Kasumi-1 (cell line): ENCODE measurements at places on chromosomes 16 and 17.

DNA sequence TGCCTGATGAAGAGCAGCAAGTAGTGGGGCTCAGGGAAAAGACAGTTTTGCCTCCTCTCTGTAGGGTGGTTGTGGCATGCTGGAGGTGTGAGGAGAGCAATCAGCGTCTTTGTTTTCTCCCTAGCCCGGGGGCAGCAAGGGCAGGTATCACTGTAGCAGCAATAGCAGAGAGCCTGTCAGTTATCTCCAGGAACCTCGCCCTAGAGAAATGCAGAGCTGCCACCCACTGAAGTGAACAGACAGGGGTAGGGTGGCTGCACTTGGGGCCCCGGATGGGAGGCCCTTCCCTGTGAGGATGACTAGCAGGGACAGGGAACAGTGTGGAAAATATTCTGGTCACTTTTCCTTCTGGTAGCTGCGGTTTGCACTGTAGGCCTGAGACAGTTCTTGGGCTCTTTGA is 886.5 kb downstream of the CDH8 start:
- no peak for DNase-seq

GRCh38 chr17:70050931-70051330 is 24.1 kb upstream of the KCNJ16 start:
- no peak for DNase-seq

- DNase-seq, result no peak
Measured at GRCh38 chr17:57447990-57448758, 191.9 kb downstream of the MSI2 start.

DNA sequence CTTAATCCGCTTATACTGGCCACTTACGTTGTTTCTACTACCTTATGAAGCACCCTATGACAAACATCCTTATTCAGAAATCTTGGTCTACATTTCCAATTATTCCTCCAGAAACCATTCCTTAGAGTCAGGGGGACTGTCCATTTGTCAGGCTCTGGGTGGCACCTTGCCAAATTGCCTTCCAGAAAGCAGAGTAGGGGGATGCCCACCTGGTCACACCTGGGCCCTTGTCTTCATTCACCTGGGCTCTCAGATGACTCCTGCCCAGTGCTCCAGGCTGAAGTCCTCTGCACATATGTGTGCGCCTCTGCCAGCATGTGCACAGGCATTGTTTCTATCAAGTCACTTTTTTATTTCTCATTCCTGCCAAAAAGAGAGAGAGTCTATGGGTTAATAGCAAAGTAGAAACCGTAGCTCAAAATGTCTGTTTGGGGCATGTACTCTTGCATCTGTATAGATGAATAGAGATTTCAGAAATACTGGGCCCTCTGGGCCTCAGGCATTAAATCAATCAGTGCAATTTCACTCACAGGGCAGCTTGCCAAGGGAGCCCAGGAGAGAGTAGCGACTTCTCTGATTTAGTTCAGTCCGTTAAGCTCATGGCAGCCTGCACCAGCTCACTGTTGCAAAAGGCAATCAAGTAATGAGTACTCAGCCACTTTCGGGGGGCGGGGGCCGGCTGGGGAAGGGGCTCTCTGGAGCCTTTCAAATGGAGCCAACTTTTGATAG is 104.7 kb downstream of the SOCS1 start:
- no peak for DNase-seq

- DNase-seq, result peak; percentile 55
Measured at GRCh38 chr17:62652251-62653001, 25.0 kb downstream of the MRC2 start.

DNA sequence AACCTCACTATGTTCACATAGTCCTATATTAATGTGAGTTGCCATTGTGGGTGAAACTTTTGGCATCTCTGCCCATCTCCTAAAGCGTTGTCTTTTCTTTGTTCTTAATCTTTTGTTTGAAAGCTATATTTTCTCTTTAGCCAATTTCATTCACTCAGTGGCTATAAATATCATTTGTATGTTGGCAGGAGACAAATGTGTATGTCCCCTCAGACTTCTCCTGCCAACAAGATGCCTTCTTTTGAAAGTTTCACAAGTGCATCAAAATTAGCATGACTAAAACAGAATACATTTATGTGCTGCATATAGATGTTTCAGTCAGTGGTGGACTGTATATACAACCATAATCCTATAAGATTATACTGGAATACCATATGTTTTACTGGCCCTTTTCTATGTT is 109.0 kb downstream of the CA10 start:
- DNase-seq, result no peak

DNA sequence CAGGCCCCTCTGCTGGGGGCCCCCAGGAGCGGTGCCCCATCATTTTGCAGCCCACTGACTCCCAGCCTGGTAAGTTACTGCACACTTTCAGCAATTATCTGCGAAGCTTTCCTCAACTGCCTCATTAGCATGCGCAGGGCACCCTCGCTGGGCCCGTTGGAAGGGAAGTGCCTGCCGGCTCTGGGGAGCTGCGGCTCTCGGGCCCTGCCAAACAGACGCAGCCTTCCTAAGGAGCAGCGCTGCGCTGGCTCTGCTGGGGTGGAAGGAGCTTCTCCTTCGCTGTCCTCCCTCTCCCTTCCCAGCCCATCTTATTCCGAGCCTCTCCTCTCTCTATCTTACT is 71.0 kb downstream of the RBBP6 start:
- no peak for DNase-seq

DNA sequence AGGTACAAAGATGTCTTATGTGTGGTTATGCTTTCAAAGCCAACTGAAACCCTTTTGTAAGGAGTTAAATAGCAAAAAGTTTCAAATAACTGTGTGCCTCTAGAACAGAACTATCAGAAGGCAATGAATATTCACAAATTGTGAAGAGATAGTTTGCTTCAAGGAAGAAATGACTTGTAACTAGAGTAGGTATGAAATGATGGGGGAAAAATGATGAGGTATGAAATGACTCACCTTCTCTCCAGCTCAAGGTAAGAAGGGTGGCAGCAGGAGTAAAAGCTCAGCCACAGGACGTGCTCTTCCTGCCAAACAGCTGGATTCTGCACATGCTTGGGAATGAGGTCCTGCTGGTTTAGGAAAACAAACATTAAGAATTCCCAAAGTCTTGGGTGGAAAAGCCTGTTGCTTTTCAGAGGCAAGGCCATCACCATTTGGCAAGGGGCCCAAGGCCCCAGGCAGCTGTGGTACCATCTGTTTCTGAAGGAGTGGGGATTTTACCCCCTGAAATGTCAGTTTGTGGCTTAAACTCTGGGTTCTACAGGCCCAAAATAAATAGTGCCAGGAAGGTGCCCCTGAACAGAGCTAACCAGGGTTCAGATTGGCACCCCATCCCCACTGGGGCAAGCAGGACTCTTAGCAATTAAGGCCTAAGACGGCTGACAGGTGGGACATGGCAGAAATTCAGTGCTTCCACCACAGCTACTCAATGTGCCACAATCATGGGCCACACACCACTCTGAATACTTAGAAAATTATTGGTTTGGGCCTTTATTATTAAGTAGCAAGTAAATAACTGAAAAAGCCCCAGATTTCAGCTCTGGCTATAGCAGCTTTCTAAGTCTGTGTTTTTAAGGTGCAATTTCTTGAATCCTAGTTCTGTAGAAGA is 13.3 kb downstream of the HERPUD1 start:
- no peak for DNase-seq

DNA sequence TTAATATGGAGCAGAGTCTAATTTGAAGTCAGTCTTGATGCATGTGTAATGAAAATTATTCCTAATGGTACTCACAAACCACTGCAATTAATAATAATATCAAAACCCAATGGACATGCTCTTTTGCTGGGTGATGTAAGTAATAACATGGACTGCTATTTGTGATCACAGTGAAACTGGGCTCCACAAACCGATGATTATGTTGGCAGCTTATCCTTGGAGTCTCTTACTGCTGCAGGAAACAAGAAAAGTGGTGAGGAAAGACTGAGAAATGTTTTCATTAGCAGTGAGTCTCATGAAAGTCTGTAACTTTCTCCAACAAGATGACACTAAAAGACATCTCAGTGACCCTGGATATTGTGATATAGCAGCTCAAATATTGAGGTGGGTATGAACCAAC is 45.2 kb downstream of the TMEM100 start:
- DNase-seq, result no peak

- no peak for DNase-seq
Measured at GRCh38 chr17:73588301-73588846, 55.9 kb downstream of the SDK2 start.

DNA sequence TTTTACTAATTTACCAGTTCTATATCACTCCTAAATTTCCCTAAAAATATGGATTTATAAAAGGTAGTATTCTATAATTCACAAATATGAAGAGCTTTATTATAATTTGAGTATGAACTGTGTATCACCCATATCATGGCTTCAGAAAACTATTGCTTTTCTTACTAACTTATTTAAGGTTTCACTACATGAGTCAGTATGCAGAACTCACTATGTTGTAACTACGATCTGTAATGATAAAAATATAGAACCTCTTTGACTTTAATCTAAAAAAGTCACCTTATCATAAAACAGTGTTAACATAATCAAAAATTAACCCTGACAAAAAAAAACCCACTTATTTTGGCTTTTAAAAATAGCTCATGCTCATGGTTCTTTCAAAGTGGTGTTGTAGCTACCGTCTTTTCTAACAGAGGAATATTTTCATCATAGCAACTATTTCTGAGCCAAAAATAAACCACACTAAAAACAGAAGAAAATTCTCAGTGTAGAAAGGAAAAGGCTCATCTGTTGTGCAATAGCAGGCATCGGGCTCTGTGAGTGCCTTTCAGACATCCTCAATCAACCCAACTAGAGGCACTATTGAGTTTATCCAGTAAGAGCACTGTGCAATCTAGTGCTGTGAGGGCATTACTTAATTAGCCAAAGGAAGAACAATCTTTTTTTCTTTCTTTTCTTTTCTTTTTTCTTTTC is 42.1 kb downstream of the ITGAM start:
- peak; percentile 89 for DNase-seq

DNA sequence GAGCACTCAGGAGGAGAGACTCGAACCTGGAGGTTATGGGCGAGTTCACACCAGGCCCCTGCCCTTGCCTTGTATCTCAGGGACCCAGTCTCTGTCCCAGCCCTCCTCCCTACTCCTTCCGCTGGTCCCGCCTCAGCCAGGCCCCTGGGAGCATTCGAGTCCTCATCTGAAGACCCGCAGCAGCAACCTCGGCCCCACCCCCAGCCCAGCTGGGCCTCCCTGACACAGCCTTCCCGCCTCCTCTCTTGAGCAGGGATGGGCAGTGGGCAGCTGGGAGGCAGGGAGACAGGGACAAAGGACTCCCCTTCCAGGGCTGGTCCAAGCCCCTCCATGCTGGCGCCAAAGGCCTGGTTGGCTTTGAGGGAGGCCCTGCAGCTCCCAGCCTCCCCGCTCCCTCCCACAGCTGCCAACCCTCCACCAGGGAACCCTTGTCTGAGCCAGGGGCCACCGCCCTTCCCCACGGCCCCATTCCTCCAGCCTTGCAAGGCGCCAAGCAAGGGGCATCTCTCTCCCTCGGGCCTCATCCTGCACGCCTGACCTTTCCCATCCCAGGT is 15.4 kb upstream of the ZC3H18 start:
- no peak for DNase-seq

DNA sequence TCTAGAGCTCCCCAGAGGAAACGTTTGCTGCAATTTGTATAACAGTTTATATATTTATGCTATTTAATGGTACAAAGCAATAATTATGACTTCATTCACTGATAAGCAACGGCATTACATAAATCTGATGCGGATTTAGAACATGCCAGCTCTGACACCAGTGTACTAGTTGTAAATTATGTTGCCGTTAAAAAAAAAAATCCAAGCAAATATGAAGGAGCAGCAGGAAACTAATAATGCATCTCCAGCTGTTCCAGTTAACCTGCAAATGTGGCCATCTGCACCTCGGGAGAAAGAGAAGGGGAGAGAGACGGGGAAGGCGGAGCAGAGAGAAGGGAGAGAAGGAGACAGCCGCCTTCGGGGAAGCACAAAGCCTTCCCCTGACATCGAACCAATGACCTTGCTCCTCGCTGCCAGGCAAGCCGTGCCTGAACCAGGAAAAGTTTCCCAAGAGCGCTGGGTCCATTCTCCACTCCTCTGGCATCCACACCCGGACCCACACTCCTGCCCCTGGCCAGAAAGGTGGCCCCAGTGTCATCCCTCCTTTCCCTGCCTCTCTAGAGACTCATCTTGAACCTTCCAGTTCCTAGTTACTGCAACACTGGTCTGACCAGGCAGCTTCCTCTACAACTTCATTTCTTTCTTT is 174.8 kb downstream of the C16orf78 start:
- no peak for DNase-seq

- DNase-seq, result no peak
Measured at GRCh38 chr16:81535679-81536360, 91.2 kb downstream of the CMIP start.

- peak; percentile 18 for DNase-seq
Measured at GRCh38 chr17:34542700-34543336, 36.6 kb upstream of the TMEM132E start.

DNA sequence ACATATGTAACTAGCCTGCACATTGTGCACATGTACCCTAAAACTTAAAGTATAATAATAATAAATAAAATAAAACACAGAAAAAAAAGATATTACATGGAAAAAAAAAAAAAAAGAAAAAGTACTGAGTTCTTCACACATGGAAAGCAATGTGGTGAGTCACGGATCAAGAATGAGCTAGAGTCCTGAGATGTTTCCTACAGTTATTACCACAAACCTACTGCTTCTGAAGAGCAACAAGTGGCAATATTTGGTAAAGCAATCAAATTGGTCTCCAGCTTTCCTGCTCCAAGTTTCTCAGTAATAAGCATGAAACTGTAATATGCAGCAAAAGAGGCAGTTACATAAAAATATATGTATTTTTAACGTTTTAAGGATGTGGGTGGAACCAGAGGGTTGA is 223.3 kb upstream of the SALL1 start:
- no peak for DNase-seq

DNA sequence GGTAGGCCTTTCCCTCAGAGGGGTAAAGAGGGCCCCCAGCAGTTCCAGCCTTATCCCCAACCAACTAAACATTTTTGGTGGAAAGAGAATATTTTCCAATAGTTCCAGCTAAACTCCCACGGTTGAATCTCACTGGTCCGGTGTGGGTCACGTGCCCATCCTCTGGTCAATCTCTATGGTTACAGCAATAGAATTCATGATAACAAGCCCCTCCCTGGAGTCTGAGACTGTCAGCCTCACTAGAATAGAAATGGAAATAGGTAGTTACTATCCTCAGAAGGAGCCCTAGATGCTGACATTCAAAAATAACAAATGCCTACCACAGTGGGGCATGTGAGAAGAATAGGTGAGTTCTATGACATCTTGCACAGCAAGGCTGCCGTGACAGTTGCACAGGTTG is 37.5 kb upstream of the LITAF start:
- DNase-seq, result no peak

GRCh38 chr17:81923302-81924260 is 4.0 kb downstream of the MAFG start:
- peak; percentile 95 for DNase-seq

DNA sequence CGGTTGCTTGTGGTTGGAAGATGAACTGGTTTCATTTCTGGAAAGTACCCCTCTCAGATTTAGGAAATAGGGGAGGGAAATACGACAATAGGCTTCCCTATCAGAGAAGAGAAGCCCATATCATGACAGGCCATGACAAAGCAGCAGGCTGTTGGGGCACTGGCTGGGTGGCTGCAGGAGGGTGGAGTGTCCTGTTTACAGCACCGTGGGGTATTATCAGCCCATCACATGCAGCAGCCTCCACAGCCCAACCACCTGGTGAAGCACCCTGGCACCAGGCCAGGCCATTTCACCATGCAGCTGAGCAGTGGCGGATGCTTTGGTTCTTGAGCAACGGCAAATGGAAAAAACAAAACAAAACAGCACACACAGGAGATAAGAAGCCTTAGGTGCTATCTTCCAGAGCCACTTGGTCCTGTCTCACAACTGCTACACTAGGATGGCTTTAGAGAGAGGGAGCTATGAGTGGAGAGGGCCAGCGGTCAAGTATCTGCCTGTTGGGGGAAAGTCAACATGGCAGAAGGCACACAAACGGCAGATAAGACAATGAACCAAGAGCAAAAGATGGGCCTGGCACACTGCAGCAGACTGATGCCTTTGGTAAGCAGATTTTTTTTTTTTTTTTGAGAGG is 24.2 kb downstream of the FAM117A start:
- peak; percentile 78 for DNase-seq
